ENCODE measurements at places on chromosomes 1 and 21. TPM values are rescaled to one million over a fixed set of nuclear protein-coding genes. Genes with fewer than 3 reads are reported as not detected.

- no peak for DNase-seq
These were observed 15.5 kb downstream of the TMEM59 start for GRCh38 chr1:54037476-54037875.

Gene C1orf141
- not detected for total RNA-seq

DNA sequence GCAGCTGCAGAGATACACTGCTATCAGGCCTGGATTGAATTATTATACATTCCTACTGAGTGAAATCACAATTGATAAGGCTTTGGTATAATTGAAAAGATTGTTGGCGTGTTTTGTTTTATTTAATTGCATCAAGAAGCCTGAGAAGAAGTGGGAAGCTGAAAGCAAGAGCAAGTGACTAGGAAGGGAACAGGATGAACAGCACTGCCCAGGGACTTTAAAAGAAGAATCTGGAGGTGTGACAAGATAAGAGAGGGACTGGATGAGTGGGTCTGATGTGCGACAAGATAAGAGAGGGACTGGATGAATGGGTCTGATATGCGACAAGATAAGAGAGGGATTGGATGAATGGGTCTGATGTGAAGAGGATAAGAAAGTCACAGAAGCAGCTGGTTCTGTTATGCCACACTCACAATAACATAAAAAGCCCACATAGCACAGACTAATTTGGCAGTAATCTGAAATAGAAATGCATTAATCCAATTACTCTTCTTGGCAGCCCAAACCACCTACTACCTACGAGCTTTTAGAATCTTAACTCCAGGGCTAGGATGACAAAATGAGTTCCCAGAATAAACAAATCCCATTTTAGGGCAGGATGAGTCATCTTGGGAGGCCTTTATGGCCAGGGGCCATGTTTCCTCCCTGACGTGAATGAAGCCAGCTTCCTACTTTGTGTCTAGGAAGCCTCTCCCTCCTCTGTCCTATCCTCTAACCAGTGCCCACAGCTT, 129.7 kb downstream of the DUSP10 start:
- peak; percentile 98 for DNase-seq

- peak; percentile 76 for DNase-seq
These were observed 3.3 kb upstream of the ZBTB18 start for GRCh38 chr1:244047621-244048255.

DNA sequence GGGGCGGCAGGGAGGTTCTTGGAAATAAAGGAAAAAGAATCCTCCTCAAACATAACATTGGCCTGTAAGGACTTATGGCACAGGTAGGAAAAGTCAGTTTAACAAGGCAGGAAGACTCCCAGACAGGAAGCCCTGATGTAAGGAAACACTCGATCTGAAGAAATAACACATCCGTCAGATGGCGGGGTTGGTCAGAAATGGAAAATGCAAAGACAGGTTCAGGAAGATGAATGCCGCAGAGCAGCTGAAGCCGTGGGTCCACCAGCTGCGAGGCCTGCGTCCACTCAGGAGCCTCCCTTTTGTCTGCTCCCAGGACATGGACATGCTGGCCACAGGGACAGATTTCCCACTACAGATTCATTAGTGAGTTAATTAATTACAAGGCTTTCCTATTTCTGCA, 3.8 kb downstream of the RSPH1 start:
- no peak for DNase-seq

Gene THEM5
- not detected for total RNA-seq

DNA sequence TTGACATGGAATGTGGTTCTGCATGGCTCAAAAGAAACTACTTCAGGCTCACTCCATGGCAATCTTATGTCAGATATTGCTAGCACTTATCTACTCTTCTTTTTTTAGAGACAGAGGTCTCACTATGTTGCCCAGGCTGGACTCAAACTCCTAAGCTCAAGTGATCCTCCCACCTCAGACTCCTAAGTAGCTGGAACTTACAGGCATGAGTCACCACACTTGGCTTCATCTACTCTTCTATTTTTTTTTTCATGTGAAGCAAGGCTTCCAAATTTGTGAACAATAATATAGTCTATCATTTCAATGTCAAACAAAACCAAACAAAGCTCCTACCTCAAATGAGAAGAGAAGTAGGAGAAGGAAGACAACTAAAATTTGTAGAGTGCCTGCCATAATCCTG, 7.5 kb upstream of the PSEN2 start:
- peak; percentile 79 for DNase-seq

DNA sequence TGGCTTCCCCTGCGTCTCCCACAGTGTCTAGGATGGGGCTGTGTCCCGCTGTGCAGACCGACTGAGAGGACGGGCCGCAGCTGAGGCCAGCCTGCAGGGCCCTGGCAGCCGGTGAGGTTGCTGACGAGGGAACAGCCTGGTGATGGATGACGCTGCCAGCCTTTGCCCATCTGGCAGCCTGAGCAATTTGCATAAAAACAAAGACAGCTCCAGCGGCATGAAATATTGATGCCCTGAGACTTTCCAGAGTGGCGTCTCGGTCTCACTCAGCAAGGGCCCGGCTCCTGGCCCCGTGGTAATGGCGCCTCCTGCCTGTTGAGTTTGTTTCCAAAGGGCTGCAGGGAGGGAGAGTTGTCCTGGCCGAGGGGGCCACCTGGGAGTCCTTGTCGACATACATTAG, 19.1 kb upstream of the KCNA10 start:
- no peak for DNase-seq

DNA sequence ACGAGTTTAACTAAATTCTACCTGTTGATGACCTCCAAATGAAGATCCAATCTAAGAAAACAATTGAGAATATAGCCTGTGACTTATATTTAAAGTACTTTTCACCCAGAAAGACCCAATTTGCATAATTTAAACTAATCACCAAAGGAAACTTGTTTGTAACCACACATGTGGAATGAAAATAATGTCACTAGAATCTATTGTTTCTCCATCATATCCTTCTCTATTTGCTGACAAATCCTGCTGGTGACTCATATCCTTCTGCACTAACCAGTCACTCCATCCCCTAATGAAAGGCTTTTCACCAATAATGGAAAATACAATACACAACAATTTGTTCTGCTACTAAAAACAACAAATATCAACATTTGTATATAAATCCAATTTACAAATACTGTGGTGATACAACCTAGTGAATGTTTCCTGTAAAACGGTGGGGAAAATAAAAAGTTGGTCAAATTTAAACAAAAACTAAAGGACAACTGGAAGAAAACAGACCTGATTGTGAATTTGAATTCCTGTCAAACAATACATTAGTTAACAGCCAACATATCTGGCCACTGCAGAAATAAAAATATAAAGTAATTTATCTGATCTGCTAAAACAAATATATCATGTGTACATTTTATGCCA, 6.5 kb downstream of the PTP4A2 start:
- peak; percentile 76 for DNase-seq

Gene HSF2BP
- total RNA-seq, result 4.7 TPM

- DNase-seq, result no peak
These were observed 40.6 kb downstream of the LHX4 start for GRCh38 chr1:180270530-180271271.

GRCh38 chr1:206719169-206719839, 34.6 kb downstream of the MAPKAPK2 start:
- DNase-seq, result no peak

- no peak for DNase-seq
These were observed 195.1 kb upstream of the TMEM51 start for GRCh38 chr1:14958249-14959058.

Gene S100A4
- 2.9 TPM for total RNA-seq

DNA sequence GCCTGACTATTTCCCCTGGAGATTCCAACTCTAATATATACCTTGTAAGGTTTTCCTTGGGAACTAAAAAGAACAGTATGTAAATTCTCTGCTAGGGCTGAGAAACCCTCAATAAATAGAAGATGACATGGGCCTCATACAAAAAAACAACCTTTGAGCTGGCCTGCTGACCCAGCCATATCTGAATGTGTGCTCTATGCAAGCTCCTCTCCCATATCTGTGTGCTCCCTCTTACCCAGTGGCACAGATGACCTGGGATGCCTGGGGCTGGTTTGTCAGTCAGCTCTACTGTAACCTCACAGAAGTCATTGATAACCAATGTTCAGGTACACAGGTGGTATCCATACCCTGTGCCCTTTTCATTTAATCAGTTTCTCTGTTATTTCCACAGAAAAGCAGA, 329.2 kb downstream of the SEC16B start:
- no peak for DNase-seq

Data from M059J (cell line).